ENCODE measurements at places on chromosomes 7 and 10.

GRCh38 chr10:34373211-34373610 is 441.9 kb downstream of the PARD3 start:
- DNase-seq: no peak

GRCh38 chr7:22156205-22156604 is 200.7 kb downstream of the RAPGEF5 start:
- DNase-seq: no peak

DNA sequence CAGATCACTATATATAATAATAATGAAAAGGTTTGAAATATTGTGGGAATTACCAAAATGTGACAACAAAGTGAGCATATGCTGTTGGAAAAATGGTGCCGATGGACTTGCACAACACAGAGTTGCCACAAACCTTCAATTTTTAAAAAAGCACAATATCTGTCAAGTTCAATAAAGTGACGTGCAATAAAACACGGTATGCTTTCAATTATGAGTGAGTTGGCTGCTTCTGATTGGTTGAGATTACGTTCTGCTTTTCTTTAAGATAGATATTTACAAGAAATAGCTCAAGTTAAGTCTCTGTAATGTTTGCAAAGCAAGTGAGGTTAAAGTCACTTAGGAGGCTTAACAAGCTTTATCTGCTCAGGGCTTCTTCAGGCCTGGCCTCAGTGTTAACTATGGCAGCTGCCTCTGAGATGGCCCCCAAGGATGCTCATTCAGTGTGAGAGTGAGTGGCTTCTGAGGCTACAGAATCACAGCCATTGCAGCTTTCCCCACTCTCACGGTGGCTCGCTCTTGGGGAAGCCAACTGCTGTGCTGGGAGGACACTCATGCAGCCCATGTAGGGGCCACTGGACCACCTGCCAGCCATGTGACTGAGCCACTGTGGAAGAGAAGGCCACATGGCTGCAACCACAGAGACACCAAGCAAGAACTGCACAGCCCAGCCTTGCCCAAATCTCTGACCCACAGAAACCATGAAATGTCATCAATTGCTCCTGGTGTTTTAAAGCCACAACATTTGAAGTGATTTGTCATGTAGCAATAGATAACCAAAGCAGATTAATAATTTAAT is 78.3 kb upstream of the TMEM72 start:
- DNase-seq: no peak

- DNase-seq: no peak
These were observed 345.7 kb downstream of the PTPRN2 start for GRCh38 chr7:158241919-158242318.

DNA sequence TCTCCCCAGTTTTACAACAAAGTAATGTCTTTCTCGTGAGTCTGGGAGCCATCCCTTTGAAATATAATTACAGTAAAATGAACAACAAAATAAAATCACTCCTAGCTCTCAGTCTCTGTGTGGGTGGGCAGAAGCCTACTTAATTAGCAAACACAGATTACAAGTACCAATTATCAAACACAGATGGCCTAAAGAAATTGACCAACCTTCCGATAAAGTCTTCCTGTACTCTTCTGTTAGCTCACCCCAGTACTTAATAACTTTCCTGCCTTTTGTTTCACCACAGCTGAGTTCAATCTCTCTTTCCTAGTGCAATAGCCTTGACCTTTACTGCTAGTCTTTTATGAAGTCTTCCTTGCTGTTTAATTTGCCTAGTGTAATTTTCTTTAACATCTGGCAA is 719.2 kb upstream of the MBL2 start:
- DNase-seq: no peak

GRCh38 chr10:97224483-97225435 is 39.0 kb upstream of the SLIT1 start:
- no peak for DNase-seq

DNA sequence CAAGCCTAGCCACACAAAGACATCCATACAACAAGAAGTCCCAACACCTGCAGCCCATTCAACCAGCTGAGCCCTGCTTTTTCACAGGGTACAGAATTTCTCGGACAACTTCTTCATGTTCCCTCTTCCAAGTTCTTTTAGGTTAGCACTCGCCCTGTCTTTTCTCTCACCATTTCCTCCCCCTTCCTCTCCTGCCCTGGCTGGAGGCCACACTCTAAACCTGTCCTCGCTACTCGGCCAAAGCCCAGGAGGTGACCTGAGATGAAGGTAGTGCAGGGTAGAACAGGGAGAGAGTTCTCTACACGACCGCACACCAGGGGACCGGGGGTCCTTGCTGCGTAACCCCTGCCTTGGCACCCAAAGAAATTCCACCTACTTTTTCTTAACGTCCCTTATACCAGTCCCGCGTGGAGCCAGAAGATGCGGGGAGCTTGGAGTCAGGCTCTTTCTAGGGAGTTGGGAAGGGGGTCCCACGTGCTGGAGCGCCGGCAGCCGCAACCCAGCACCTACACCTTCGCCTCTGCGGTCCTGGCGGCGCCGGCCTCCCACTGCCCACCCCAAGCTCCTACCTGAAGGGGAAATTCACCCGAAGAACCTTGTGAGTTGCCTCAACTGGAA is 16.0 kb upstream of the DLX6 start:
- peak; percentile 22 for DNase-seq

- peak; percentile 12 for DNase-seq
These were observed 370.7 kb upstream of the MGMT start for GRCh38 chr10:129096065-129096984.

DNA sequence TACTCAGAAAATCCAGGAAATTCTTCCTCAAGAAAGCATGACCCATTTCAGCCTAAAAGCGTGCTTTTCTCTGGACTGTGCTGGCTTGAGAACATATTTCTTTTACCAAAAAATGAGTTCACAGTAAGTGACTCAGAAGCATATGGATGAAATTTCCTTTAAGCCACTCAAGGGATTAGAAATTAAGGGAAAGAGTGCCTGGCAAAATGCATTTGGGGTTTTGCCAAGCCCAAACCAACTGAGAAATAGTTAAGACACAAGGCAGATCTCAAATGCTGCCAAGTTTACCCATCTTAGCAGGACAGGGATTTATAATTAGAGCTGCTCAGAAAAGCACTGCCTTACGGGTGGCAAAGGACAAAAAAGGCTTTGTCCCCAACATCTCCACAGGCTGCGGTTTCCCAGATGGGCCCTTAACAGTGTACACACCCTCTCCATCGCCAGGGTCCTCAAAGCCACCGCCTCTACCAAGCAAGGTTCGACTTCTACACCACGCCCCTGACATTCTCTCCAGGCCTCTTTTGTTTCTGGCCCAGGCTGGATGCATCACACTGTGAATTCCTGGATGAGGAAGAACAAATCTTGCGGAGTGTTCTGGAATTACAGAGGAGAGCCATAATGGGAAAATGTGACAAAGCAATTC is 30.1 kb upstream of the CDHR3 start:
- DNase-seq: no peak

GRCh38 chr10:31936933-31937332 is 8.3 kb upstream of the ARHGAP12 start:
- no peak for DNase-seq

- DNase-seq: no peak
These were observed 114.7 kb downstream of the EBF3 start for GRCh38 chr10:129849452-129849750.

DNA sequence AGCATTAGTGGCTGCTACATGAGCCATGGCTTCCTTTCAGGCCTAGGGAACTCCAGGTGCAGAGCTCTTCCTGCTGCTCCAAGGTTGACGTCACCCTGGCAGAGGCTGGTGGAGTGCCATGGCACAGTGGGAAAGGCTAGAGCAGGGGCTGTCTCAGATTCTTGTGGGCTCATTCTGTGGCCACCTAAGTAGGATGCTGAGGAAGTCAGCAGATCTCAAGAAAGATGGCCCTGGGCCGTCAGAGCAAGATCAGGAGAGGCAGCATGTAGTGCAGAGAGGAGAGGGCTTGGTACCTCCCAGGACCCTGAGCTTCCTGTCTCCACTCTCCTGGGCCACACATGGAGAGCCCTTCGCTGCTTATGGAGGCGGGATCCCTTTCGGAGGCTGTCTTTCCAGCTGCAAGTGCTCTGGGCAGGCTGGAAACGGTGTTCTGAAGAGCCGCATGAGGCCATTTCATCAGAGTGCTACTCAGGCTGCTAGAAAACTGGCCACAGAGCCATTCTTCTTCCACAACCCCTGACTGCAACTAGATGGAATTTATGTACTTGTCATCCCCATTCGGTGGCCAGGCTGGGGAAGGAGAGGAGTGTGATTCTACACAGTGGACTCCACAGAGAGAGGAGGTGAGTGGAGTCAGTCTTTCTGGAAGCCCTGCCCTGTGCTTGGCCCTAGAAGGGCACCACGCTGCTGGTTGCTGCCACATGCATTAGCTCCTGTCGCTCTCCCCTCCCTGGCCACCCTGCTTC is 304.2 kb downstream of the RPS24 start:
- DNase-seq: no peak

DNA sequence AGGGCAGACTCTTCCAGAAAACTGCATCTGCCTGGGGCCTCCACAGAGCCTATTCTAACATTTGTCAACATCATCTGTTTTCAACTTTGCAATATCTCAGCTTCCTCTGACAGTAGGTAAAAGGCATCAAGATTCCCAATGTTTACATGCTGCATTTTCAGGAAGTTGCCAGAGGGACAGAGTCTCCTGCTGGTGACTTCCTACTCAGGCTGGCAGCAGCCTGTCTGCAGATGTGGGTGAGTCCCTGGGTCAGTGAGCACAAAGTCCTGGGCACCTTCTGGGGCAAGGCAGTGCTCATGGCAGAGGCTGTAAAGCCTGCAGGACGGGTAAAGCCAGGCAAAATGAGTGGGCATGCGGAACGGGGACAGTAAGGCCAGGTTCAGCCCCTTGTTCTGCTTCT is 69.4 kb downstream of the EBF3 start:
- DNase-seq: no peak

GRCh38 chr7:129784783-129785684 is 167.7 kb downstream of the UBE2H start:
- peak; percentile 54 for DNase-seq

DNA sequence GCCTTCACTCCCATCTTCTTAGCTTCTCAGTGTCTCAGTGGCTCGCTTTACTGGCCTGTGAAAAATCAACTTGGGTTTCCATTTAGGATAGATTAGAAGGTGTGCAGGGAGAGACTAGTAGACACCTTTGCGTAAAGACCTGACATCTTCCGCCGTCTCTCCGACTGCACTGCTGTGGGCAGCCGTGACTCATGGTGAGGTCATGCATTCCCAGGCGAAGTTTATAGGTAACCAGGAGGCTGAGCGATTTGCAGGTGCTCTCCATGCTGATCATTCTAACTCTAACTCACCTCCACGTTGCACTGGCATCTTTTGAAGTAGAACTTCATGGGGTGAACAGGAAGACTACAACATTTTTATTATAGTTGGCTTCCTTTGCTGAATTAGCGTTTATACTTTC is 68.0 kb upstream of the ZNF438 start:
- no peak for DNase-seq

DNA sequence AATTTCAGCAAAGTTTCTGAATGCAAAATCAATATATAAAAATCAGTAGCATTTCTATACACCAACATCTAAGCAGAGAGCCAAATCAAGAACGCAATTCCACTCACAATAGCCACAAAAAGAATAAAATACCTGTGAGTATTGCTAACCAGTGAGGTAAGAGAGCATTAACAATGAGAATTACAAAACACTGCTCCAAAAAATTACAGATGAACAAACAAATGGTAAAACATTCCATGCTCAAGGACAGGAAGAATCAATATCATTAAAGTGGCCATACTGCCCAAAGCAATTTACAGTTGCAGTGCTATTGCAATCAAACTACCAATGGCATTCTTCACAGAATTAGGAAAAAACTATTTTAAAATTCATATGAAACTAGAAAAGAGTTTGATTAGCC is 61.5 kb downstream of the HECTD2 start:
- no peak for DNase-seq

DNA sequence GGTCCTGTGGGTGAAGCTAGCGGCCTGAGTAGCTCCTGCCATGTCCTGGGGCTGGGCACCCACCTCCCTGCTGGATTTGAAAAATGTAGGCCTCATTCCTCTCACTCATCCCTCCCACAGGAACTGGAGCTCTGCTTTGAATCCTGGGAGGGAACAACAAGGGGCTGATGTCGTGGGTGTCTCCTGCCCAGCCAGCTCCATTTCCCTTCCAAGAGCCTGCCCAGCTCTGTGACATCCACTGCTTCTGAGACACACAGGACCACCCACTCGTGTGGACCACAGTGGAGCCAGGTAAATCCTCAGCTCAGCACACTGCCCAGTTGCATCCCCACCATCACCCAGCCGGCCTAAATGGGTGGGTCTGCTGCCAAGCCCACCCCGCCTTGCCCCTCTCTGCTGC is 579.2 kb downstream of the GRID1 start:
- DNase-seq: no peak

GRCh38 chr10:128908099-128908498 is 558.9 kb upstream of the MGMT start:
- peak; percentile 21 for DNase-seq

GRCh38 chr10:47123716-47124288 is 176.2 kb upstream of the GDF10 start:
- no peak for DNase-seq

GRCh38 chr7:127041689-127042452 is 210.9 kb downstream of the GRM8 start:
- DNase-seq: no peak

DNA sequence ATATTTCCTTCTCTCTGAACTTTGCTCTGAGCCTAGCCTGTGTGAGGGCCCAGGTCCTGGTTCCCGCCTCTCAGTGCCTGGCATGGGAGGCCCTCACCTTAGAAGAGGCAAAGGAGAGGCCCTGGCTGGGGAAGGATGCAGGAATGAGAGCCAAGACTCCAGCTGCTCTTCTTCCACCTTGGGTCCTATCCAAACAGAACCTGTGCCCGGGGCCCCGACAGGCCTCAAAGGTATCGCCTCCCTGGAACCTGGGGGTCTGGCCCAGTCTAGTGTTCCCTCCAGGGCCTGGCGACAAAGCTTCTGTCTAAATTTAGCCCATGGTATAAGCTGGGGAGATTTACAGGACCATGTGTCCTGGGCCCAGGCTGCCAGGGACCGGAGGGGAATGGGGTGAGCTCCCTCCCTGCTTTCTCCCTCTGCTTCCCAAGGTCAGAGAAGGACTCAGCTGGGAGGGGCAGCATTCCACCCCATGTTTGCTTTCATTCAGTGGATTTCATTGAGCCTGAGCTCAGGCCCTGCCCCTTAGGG is 12.0 kb upstream of the CRHR2 start:
- DNase-seq: no peak

DNA sequence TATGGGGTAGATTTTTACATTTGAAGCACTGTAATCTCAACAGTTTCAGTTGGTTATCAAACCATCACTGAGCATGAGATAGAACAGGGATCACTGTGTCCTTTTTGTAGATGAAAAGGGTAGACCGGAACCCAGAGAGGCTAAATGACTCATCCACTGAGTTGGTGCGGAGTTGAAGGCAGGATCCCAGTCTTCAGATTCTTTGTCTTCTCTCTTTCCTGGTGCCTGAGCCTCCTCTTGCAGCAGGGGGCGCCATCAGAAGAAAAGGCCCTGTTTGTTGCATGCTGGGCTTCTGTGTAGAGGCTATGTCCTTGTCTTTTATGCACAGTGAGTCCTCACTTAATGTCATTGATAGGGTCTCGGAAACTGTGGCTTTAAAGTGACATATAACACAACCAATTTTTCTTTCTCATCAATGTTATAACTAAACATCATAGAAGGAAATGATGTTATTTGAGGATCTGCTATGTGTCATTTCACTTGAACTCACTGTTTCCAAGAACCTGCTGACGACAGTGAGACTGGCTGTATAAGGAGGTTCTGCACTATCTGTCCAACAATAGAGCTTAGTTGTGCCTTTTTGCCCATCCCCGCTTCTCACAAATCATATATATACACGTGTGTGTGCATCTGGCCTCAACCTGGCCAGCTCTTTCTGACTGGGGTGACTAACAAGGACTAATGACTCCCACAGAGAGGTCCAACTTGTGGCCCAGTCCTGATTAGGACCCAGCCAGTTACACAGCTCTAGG is 14.3 kb downstream of the ZNF282 start:
- no peak for DNase-seq

GRCh38 chr7:22622116-22622785 is 104.7 kb upstream of the IL6 start:
- DNase-seq: no peak
